ENCODE measurements at places on chromosomes 1 and 21. TPM values are rescaled to one million over a fixed set of nuclear protein-coding genes. Genes with fewer than 3 reads are reported as not detected.

DNAH14 gene
- polyA plus RNA-seq = 8.6 TPM

FCRL1 gene
- polyA plus RNA-seq = 0.05 TPM

HCN3 gene
- polyA plus RNA-seq = 4.1 TPM

AMPD1 gene
- polyA plus RNA-seq = 42.5 TPM

NPR1 gene
- 14.6 TPM for polyA plus RNA-seq

RGS8 gene
- polyA plus RNA-seq = not detected

NMNAT2 gene
- 2.5 TPM for polyA plus RNA-seq

DYRK3 gene
- polyA plus RNA-seq = 6.0 TPM

GABRD gene
- polyA plus RNA-seq = 1.0 TPM

SELE gene
- 0.82 TPM for polyA plus RNA-seq

OR2T2 gene
- polyA plus RNA-seq = not detected

GFI1 gene
- polyA plus RNA-seq = 0.26 TPM

Measured in muscle of leg (tissue), 16 donors.